Stimulated activated CD8-positive, alpha-beta memory T cell treated with anti-CD3 and anti-CD28 coated beads, Interleukin-4, amount 100 ng/mL, for 24 hours (primary cell): ENCODE measurements at places on chromosomes 4 and X.
A peak's percentile ranks its signal among the peaks of the same experiment; 100 is the strongest.

GRCh38 chr4:171779301-171779700 lies 33.9 kb upstream of the GALNTL6 start:
- no peak for DNase-seq

DNA sequence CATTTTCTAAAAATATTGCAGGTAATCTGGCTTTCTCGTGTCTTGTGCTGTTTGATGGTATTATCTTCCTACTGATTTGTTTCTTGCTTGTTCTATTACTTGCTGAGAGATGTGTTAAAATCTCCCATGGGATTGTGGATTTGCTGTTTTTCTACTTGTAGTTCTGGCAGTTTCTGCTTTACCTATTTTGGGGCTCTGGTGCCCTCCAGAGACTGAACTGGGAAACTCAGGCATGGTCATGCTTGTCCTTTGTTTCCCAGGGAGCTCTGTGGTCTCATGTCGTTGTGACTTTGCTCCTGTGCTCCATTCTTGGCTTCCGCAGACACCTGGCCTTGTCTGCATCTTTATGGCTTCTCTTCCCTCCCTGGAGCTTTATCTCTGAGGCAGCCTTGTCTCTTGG lies 39.5 kb downstream of the NSD2 start:
- DNase-seq = no peak

DNA sequence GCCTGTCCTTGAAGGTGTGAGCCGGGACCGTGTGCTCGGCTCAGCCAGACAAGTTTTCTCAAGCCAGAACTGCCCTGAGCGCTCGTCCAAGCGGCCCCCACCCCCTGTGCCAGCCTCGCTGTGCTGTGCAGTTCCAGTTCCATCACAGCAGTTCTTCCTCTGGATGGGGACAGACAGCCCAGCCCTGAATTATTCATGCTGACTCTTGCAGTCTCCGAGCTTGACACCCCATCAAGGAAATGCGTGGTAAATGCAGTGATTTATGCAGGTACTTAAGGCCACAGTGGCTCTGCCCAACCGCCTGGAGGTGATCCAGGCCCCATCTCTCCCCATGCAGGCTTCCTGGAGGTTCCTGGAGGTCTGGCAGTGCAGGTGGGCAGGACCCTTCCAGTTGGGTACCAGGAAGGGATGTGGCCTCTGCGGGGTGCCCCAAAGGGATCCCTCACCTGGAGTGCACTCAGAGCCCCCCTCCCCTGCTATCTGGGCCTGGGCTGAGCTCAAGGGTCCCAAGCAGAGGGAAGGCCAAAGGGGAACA lies 44.8 kb upstream of the HMX1 start:
- no peak for DNase-seq

DNA sequence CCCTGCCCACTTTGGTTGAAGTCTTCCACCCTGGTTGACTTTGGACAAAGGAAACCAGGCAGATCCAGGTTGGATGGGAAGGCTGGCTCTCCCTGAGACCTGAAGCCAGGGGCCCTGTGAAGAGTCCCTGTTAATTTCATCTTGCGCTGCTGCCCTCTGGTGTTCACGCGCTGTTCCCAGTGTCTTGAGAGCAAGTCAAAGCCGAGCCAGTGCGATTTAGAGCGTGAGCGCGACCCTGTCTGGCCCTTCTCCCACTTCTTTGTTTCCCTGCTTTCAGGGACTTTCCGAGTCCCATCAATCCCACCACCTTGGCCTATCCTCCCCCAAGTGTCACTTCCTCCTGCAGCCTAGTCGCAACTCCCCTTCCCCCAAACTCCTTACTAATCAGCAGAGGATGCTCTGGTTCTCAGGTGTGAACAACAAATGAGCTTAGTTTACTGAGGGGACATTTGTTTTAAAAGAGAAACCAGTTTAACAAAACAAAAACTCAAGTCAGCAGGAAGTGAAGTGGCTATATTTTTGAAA lies 25.8 kb upstream of the CHRNA9 start:
- DNase-seq = peak; percentile 78

DNA sequence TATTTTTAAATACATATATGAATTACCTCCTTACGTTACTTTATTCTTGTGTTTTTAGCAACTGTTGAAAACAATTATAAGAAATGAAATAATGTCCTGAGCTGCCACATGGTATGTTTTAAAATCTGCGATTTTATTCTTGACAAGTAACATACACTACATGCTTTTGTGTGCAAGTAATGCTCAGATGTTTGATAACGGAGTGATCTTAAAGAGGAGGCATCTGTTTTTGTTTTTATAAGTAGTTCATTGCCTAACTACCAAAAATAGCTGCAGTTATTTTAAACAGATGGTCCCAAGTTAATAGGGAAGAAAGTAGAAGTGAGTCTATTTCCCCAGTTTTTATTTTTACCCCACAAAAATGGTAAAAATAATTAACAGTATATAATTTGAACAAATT lies 55.2 kb downstream of the GAB1 start:
- no peak for DNase-seq

- no peak for DNase-seq
These were observed 2.3 kb downstream of the TRIM2 start for GRCh38 chr4:153206534-153206933.

GRCh38 chrX:850471-850916 lies 219.9 kb downstream of the SHOX start:
- no peak for DNase-seq

- DNase-seq = no peak
These were observed 131.8 kb upstream of the TMLHE start for GRCh38 chrX:155744534-155744933.

- no peak for DNase-seq
These were observed 169.0 kb downstream of the ADAM29 start for GRCh38 chr4:175087145-175087544.

GRCh38 chr4:95084584-95084983 lies 326.8 kb downstream of the BMPR1B start:
- DNase-seq = no peak

- DNase-seq = no peak
These were observed 580.6 kb downstream of the EPHA5 start for GRCh38 chr4:65089666-65090065.
